Fibroblast of villous mesenchyme (primary cell): ENCODE measurements at places on chromosomes 3 and 15.

GRCh38 chr15:50906954-50907600 is 1.4 kb upstream of the AP4E1 start:
- DNase-seq = no peak

DNA sequence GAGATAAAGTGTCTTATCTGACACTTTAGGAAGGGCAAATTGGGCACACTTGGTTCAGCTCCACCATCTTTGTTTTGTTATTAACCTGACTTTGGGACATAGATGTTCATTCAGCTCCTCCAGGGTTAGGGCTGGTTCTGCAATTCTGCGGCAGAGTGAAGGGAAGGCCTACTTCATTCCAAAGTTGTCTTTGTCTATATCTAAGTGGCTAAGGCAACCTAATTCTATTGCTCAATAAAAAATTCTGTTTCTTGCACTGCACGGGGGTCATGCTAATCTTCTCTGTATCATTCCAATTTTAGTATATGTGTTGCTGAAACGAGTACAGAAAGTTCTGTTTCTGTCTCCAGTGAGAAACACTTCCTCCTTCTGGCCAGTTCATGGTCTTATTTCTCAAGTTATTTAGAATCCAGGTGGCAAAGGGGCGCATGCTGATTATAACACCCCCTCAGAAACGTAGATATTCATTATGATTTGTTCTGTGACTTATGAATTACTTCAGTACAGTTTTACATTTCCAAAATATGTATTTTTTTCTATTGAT is 53.5 kb downstream of the PFN2 start:
- no peak for DNase-seq

DNA sequence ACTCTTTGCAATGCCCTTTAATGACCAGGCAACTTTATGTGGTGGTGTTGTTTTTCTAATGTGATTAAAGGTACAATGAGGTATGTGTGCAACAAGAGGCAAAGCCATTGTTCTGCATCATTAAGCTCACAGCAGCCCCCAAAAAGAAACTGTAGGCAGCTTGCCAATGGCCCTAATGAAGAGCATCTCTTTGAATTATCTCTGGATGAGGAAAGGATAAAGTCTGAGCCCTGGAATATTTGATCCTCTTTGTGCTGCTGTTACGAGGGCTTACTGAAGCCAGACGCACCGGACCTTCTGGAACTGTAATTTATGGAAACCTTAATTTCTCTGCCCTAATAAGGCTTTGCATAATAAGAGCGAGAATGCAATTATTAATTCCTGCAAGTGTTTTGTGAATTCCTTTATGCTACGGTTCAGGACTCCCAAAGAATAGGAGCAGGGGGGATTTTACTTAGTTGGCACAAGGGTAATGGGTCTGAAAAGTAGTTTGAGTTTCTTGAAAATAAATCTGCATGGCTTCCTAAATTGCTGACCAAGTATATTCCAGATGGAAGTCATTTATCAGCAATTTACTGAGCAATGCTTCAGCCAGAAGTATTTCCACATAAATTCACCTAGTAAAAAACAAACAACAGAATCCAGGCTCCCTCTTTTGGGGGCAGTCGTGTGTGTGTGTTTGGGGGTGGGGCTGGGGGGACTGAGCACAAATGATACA is 193.4 kb downstream of the PDZRN3 start:
- DNase-seq = no peak

DNA sequence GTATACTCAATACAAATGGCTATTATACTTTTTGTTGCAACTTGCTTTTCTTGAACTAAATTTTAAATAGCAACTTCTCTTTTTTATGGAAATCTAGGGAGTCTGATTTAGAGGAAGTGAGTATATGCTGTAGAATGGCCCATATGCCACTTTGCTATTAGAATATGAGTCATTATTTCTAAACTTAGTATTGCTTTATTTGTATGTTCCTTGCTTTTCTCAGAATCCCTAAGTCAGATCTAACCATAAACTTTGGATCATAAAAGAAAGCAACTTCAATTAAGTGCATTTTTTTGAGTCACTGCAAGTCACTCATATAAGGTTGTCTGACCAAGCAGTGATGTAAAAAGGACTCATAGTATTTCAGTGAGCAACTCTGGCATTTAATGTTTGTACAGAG is 17.5 kb upstream of the SPTSSB start:
- no peak for DNase-seq

DNA sequence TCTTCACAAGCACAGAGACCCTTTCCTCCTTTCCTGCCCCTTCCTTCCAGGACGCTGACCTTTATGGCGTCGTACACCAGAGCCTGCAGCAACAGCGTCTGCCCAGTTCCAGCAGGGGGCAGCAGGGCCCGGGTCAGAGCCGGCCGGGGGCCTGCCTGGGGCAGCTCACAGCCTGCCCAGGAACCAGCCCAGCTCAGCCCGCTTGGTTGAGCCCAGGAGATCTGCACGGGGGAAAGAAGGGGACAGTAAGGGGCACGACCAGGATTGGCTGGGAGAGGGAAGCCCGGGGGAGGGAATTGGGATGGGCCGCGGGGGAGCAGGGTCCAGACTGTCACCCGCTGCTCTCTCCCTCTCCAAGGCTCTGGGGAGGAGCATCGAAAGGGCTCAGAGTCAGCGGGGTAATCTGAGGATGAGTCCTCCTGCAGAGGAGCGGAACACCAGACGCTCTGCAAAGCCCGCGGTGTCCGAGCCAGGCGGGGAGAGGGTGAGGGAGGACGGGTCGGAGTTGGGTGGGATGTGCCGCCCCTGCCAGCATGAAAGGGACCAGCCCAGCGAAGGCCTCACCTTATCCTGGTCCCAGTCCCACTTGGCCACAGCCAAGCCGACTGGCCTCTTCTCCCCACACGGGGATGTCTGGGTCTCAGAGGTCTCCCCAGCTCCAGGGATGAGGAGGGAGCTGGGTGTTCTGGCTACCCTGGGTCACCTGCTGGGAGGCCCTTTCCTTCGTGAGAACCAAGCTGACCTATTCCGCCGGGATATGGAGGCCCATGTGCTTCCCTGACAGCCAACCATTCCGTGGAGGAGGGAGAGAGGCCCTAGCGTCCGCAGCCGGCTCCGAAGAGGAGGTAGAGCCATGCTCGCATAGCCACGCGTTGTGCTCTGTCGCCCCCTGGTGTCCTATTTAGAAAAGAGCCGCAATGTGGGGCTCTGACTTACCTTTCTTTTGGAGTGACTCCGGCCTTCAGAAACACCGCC is 7.4 kb upstream of the IGDCC3 start:
- DNase-seq = peak; percentile 81

- peak; percentile 45 for DNase-seq
These were observed 639 bp downstream of the FOXP1 start for GRCh38 chr3:71582612-71583565.

DNA sequence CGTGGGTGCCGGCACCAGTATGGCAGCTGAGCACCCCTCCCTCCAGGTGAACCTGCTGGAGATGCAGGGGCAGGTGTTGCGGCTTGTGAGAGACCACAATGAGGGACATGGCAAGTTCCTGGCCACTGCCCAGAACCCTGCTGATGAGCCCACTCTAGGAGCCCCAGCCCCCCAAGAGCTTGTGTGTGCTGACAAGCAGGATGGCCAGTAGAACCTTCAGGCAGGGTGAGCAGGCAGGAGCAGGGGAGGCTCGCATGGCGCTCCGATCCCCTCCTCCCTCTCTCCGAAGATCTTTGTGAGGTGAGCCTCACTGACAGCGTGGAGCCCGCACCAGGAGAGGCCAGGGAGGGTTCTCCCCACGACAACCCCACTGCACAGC is 29.8 kb downstream of the NGRN start:
- DNase-seq = no peak

DNA sequence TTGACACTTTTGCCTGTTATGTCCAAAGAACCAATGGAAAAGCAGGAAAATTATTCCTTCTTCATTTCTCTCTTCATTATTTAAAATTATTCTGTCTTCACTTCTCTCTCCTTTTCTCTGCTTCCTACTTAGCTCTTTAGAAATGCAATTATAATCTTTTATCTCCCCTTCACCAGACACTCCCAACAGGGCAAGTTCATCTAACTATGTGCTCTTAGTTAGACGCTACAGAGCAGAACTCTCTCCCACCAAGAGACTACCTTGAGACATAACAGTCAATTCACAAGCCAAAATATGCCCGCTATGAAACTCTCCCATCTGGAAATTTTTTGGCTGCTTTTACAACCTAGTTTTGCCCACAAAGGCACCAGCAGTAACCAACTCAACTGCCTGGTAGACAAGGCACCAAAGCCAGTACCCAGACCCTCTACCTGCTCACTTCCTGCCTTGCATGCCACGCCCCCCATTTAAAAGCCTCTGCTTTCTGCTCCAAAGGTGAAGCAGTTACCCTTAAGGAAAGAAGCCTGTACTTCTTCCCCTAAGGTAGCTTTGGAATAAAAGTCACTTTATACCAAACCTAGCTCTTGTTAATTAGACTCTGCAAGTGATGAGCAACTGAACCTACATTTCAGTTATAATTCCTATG is 28.1 kb downstream of the CCRL2 start:
- no peak for DNase-seq

GRCh38 chr3:171177553-171177952 is 151.0 kb upstream of the SLC2A2 start:
- DNase-seq = no peak

DNA sequence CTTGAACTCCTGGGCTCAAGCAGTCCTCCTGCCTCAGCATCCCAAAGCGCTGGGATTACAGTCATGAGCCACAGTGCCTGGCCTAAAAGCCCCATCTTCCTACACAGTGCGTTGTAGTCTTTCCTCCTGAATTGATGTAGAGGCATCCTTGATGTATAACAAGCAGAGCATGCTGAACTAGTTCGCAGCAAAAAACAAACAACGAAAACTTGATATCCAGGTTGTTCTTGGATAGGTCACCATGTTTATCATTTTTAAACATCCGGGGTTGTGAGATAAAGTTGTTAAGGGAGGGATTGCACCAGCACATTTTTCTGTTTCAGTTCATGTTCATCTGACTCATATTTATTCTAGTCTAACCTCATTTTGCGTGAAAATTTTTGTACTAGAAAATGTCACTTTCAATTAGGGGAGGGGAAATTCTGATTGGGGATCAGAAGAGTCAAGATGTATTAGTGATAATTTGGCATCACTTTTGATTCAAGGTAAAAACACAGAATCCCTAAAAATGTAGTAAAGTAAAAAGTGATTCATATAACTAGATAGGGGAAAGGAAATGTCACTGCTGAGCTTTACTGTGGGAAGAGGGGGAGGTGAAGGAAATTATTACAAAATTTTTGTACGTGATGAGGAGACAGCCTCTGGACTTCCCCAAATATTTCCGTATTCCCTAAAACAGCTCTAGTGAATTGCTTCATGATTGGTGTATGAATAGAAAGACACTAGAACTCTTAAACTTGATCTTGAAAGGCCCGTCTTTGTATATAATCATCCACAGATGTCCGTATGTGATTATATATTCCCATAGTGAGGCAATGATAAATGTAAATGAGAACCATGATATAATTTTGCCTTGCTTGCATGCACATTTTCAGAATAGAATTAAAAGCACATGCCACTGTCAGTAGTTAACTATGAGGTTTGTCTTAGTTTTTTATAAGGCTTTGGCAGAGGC is 22.9 kb downstream of the RAB8B start:
- peak; percentile 84 for DNase-seq

DNA sequence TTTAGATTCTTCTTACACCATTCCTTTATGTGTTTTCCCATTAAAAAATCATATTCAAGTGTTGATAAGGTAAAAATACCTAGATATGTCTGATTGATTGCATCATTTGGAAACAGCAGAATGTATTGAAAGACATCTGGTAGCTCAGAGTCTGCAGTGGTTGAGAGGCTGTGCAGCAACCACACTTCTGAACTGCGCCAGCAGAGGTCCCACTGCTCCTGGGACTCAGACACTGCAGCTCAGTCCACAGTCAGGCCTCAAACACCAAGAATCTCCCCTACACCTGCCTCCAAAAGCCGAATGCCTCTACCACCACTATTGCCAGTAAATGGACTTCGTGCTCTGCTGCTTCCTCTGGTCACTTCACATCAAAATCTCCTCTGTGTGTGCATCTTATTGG is 176.9 kb upstream of the LMCD1 start:
- DNase-seq = peak; percentile 48

GRCh38 chr3:54421943-54422342 is 299.6 kb downstream of the CACNA2D3 start:
- DNase-seq = no peak

DNA sequence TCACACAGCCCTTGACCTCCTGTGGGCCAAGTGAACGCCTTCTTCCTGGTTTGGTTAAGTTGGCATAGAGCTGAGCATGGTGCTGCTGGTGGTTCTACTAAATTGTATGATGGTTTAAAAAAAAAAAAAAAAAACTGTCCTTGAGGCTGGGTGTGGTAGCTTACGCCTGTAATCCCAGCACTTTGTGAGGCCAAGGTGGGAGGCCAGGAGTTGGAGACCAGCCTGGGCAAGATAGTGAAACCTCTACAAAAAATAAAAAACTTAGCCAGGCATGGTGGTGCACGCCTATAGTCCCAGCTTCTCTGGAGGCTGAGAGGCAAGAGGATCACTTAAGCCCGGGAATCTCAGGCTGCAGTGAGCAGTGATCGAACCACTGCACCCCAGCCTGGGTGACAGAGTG is 58.9 kb upstream of the FLNB start:
- DNase-seq = no peak

- no peak for DNase-seq
These were observed 166.2 kb upstream of the VEPH1 start for GRCh38 chr3:157669416-157669815.

- no peak for DNase-seq
These were observed 10.9 kb downstream of the ATG7 start for GRCh38 chr3:11283139-11283475.

GRCh38 chr3:129387487-129387886 is 40.9 kb downstream of the EFCAB12 start:
- DNase-seq = no peak

- peak; percentile 81 for DNase-seq
These were observed 1.2 kb upstream of the ITIH4 start for GRCh38 chr3:52831500-52832301.

DNA sequence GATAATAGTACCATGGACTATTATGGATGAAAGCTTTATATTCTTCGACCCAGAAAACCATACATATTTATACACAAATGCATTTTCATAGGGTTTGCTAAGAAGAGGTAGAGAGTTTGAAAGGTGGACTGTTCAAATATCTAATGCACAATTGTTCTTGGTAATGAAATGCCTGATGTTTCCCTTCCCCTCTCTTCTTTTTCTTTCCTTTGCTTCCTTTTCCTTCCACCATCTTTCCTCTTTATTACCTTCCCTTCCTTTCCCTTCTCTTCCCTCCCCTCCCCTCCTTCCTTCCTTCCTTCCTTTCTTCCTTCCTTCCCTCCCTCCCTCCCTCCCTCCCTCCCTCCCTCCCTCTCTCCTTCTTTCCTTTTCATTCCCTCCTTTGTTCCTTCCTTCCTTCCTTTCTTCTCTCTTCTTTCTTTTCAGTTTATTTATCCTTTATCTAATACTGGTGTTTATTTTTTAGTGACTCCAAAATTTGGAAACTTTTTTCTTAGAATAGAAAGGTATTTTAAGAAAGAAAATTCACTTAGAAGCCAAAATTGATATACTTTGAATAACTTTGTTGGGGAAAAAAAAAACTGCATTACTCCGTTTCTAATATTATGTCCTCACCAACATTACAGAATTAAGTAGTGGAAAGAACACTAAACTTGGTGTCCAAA is 22.7 kb upstream of the PYDC2 start:
- DNase-seq = no peak

GRCh38 chr3:46565077-46565476 is 1.0 kb downstream of the LRRC2 start:
- DNase-seq = no peak

GRCh38 chr3:176789281-176789705 is 408.0 kb downstream of the TBL1XR1 start:
- no peak for DNase-seq

- no peak for DNase-seq
These were observed 5.3 kb downstream of the P2RY12 start for GRCh38 chr3:151379083-151379734.
